ENCODE measurements at places on chromosomes 7 and 10. TPM values are rescaled to one million over a fixed set of nuclear protein-coding genes. Genes with fewer than 3 reads are reported as not detected.

DENND2A gene
- total RNA-seq = not detected

DNA sequence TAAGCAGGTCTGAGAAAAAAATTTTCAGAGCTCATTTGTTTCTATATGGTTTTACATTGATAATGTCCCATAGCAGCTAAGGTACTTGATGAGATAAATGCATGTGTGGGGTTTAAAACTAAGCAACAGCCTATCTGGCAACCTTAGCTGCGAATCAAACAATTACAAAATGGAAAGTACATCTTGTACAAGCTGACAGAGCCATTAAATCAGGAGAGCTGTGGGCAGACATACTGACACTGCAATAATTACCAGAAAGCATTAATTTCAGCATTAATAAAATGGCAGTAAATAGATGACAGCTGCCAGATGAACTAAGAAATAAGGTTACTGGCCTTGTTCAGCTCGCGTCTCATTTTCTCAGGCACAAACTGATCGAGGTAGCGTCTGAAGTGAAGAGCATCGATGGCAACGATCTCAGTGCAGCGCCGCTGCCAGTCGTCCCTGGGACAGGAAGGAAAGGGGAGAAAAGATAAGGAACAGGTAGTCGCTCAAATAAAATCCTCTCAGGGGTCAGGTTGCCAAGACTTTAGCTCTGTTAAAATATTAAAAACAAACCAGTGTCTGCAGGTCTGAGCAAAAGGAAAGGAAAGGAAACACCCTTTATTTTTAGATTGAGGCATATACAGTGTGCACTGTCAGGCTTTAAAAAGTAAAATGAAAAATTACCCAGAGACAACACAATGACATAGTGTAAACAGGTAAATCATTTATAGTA, 79.7 kb upstream of the OGDHL start:
- no peak for DNase-seq

- DNase-seq = no peak
Observed at GRCh38 chr7:14368285-14368684, 378.8 kb upstream of the ETV1 start.

- DNase-seq = no peak
Observed at GRCh38 chr10:122292376-122292775, 21.3 kb downstream of the BTBD16 start.

TYW1B gene
- 4.2 TPM for total RNA-seq

DNA sequence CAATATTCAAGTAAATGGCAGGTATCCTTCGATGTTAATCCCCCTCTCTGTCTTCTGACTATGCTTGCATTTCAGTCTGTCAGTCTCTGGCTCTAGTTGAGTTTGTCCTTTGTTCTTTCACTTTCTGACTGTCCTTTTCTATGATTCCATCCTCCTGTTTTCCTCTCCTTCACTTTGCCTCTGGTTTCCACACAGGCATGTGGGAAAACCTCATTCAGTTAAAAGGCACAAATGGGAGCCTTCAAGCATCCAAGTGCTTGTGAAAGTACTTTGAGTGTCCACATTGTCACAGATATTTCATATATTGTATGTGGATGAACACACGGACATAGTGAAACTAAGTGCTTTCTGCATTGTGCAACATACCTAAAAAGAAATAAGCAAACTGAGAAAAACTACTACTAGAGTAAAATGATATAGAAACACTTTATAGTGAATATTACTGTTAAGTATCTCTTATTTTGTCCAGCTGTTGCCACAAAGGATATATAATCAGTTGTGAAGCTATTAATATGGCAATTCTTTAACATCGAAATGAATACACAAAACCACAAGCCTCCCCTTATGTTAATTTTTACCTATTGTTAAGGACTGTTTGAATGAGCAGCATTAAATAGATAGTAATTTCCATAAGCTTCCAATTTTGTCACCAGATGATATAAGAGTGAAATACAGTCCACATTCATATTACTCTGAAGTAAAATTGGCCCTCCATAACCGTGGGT, 71.7 kb downstream of the NRBF2 start:
- DNase-seq = peak; percentile 63

DNA sequence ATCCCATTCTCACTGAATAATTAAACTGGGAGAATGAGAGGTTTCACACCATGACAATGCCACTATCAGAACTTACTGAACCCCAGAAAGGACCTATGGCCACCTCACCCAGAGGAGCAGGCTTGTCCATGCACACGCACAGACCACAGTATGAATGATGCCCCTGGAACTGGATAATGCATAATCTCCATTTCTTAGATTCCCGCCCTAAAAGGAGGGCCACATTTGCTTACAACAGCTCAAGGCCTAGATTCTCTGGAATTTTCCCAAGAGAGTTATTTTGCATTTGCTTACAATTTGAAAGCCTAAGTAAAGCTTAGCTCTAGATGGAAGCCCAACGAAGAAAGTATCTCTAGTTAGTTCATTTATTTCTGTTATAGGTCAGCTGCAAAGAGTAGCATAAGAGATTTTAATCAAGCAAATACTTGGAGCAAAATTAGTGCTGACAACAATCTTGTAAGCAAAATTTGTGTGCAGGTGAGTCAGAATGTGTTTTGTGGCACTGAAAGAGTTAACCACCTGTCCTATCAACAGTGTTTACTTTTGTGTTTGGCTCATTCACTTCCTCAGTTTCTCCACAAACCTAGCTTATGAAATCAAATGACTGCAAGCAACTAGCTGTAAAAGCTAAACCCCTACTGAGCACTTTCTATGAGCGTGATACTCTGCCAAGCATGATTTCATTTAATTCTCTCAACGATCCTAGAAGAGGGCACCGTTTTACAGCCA, 32.1 kb downstream of the ELMO1 start:
- DNase-seq = no peak

DNA sequence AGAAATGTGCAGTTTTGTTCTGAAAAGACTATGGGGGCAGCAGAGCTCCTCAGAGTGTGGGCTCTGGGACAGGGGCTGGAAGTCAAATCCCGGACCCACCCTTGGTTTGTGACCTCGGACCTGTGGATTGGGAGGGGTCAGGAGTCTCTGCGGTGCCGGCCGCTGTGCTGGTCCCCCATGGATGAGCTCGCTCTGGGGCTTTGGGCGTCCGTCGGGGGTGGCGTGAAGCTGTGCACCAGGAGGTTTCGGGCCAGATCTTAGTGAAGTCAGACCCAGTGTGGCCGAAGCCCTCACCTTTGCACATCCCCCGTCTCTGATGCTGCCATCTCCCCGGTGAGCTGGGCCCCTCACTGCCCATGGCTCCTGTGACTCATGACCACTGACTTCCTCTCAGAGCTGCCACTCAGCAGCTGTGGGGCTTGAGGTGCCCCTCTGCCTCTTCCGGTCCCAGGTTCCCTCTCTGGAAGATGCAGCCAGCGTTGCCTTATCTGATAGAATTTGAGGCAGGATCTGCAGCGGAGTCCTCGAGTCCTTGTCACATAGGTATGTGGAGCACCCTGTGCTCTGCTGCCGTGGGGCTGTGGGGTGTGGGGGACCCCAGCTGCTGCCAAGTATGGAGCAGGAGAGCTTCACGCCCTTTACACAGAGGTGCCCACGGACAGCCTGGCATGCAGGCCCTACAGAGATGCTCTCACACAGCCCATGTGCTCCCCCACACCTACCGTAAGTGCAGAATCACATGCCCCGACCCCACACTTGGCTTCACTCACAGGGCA, 11.4 kb upstream of the SCART1 start:
- DNase-seq = peak; percentile 58

GRCh38 chr7:11623093-11623678, 208.8 kb downstream of the THSD7A start:
- no peak for DNase-seq

ECHDC3 gene
- total RNA-seq = 0.47 TPM

FXYD4 gene
- total RNA-seq = not detected

TEX36 gene
- total RNA-seq = not detected

DNA sequence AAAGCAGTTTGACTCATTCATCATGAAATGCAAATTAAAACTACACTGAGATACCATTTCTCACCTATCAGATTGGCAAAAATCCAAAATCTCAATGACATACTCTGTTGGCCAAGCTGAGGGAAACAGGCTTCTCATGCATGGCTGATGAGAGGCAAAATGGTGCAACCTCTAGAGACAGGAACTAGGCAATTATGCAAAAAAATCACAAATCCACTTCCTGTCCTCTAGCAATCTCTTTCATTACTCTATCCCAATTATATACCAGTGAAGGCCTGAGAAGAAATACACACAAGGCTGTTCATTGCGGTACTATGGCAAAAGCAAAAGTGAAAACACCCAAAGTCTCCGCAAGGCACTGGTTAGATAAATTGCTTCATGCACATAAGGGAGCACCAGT, 25.9 kb upstream of the PTPRN2 start:
- no peak for DNase-seq

DNA sequence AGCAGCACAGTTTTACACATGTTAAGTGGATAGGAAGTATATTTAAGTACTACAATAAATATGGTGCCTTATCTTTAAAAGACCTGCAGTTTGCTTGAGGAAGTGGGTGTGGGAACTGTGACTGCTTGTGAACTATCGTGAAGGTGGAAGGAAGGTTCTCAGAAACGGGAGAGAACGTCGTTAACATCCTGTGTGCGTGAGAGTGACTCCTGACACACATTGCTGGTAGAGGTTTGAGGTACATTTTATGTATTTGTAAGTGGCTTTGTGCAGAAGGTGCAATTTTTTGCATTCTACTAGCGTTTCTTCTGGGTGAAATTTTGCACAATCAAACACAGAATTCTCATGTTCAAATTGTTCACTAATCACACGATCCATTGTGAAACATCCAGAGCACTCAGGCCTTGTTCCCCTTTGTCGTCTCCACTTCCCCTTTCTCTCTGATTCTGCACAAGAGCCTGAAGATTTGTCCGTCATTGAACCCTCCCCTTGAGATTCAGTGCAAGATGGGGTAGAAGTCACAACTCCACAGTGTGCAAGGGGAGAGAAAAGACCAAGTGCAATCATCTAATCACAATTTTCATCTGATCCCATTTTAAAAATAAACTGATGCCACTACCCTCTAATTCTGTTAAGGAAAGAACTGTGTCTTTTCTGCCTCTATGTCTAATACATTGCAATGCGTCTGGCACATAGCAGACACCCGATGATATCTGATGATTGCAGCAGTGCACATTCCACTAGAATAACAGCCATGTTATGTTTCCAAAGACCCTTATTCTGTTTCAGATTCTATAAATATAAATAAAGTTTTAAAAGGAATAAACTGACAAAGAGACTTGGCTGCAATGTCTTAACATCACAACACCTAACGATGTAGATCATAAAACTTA, 279.9 kb downstream of the NEBL start:
- peak; percentile 67 for DNase-seq

ADAM22 gene
- total RNA-seq = 1.7 TPM

- DNase-seq = peak; percentile 14
Observed at GRCh38 chr7:41268878-41269277, 434.0 kb downstream of the INHBA start.

ZNF775 gene
- 5.5 TPM for total RNA-seq

DNA sequence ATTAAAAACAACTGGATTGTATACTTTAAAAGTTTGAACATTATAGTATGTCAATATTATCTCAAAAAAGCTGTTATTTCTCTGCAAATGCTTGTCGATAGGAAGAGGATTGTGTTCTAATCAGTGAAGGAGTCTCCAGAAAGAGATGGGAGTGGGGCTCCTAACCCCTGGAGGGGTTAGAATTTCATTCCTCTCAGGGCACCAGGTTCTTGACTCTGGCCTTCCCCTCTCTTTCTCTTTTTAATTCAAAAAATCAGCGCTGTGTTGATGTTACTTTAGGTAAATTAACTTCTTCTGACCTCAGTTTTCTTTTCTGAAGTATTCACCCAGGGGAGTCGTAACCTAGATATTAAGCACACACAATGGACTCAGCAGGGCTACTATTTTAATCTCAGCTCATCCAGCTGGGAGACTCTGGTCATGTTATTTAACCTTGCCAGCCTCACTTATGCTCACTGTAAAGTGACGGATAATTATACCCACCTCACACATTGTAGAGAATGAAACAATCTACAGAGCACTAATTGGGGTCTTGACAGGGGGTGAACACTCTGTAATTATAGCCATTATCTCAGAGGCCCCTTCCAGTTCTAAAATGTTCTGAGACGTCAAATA, 59.4 kb downstream of the GCC1 start:
- no peak for DNase-seq

- DNase-seq = no peak
Observed at GRCh38 chr10:97006364-97006763, 174.3 kb downstream of the LCOR start.

All from activated CD4-positive, alpha-beta T cell treated with anti-CD3 and anti-CD28 coated beads, Interleukin-2, amount 10 ng/mL, durations not matched to agents 24 days and 14 days (primary cell).